ENCODE measurements at places on chromosomes 7 and 10. TPM values are rescaled to one million over a fixed set of nuclear protein-coding genes. Genes with fewer than 3 reads are reported as not detected.

The CREB5 gene
- not detected for polyA plus RNA-seq

The BCL7B gene
- polyA plus RNA-seq: 83.6 TPM

The TRIL gene
- polyA plus RNA-seq: not detected

DNA sequence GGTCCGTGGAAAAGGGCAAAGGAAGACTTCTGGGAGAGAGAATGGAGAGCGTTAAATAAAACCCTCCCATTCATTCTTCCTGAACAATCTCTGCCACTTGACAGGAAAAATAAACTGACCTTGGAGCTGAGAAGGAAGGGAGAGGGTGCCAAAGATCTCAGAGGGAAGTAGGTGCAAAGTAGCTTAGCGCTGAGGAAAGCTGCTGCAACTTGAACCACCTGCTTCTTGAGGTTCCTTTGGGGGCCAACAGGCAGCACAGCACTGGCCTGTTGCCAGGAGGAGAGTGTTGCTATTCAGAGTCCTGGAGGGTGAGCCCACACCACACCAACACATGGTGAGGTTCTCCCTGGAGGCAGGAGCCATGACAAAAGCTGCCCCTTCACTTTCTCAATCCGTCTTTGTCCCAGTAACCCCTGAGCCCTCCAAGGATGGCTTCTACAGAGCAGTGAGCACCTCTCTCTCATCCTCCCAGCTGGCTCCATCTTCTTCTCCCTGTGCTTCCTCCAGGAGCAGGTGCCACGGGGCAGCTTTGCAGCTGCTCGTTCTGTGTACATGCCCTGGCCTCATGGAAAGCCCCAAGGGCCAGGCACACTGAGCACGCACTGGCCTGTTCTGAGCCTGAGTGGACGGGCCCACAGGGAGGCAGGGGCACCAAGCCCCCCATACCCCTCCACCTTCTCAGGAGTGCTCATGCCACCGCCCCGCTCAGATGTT lies 101.3 kb downstream of the STRA8 start:
- DNase-seq: no peak

- no peak for DNase-seq
Measured at GRCh38 chr7:93039282-93039681, 78.5 kb downstream of the SAMD9 start.

DNA sequence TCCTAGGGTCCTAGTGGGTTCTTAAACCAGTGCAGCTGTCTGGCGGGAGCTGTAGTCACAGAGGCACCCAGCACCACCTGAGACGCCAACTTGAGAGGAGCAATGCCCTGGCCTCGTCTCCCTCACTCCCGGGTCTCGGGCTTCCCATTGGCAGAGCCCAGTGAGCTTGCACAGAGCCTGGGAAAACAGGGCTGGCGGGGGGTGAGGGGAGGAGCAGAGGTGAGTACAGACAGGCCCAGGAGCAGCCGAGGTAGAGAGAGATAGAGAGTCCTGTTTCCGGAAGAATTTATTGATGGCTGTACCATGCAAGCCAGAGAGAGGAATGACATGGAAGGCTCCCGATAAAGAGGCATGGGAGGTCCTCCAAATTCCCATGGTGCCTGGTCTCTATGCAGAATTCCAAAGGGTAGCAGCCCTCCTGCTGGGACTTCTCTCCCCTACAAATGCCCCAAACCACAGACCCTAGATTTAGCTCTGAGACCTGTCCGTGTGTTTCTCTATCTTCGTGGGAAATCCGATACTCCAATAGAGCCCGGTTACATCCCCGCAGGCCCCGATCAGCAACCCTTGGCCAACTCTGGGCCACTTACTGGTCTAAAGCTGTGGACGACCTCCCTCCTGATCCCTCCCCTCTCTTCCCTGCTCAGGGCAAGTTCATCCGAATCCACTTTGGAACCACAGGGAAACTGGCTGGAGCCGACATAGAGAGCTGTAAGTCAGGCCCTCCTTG lies 20.3 kb upstream of the MYH16 start:
- no peak for DNase-seq

GRCh38 chr7:17558135-17558534 lies 259.7 kb downstream of the AHR start:
- DNase-seq: no peak

DNA sequence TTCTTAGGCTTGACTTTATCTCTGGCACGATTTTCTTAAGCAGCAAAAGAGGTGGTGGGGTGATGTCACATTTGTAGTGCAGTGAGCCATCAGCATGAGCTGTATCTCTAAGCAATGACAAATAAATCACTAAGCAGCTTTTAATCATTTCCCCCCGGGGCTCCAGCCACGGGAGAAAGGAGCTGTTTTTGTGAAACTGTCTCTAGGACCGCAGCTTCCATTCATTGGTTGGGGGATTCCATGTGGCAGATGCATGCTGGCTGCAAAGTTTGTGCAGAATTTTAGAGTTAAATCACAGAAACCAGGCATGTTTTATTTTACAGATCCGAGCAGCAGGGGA lies 464 bp downstream of the KIAA1217 start:
- DNase-seq: no peak

- DNase-seq: no peak
Measured at GRCh38 chr7:42930889-42931288, 1.1 kb downstream of the PSMA2 start.

GRCh38 chr10:32384171-32384570 lies 37.2 kb upstream of the EPC1 start:
- DNase-seq: no peak

Measured in naive B cell (primary cell).